ENCODE measurements at places on chromosomes 7 and 10.

GRCh38 chr10:35300063-35300699 lies 36.1 kb upstream of the CCNY start:
- DNase-seq = no peak
- H3K4me1 ChIP-seq = peaks cover 9% of the 10 kb centered on the region
- no peak overlapping the region for H3K4me3 ChIP-seq
- H3K36me3 ChIP-seq = no peaks in the 10 kb centered on the region
- H3K27ac ChIP-seq = no peak overlapping the region

DNA sequence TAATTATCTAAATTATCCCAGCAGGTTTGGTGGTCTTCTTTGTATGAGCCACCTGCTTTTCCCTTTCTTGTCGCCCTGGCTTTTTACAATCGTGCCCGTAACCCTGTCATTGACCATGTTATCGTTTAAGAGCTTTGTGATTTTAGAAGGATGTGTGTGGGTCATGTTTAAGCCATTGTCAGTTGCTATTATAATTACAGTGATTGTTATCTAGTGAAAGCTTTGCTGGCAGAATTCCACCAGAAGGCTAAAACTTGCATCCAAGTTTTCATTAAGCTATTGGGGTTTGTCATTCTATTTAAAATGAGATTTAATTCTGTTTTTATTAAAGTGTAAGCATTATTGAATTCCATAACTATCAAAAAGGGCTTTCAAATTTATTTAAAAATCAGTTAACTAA lies 354.2 kb upstream of the TMEM229A start:
- no peaks in the 10 kb centered on the region for H3K27me3 ChIP-seq
- H3K36me3 ChIP-seq = no peaks in the 10 kb centered on the region
- H3K27ac ChIP-seq = no peak overlapping the region
- DNase-seq = no peak
- H3K4me1 ChIP-seq = no peaks in the 10 kb centered on the region

DNA sequence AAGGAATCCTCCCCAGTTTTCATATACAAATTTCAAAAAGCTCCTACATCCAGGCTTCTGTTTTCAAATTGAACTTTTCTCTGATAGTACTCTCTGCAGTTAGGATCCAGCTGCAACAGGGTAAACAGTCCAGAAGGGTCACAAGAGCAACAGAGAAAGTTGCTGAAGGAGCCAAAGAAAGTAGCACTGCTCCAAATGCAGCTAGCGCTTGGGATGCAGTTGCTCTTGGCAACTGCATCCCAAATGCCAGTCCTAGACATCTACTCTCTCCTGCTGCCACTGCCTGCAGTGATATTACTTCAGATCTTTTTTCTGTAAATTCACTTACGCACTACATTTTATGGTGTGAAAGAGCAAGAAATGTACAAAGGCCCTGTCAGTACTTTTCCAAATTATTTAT lies 14.6 kb downstream of the GPR37 start:
- no peak for DNase-seq
- peaks cover 5% of the 10 kb centered on the region for H3K27me3 ChIP-seq
- H3K4me1 ChIP-seq = no peaks in the 10 kb centered on the region

- no peak overlapping the region for H3K4me3 ChIP-seq
- no peaks in the 10 kb centered on the region for H3K4me1 ChIP-seq
- H3K27me3 ChIP-seq = no peaks in the 10 kb centered on the region
Observed at GRCh38 chr7:501526-501925, 18.1 kb downstream of the PDGFA start.

DNA sequence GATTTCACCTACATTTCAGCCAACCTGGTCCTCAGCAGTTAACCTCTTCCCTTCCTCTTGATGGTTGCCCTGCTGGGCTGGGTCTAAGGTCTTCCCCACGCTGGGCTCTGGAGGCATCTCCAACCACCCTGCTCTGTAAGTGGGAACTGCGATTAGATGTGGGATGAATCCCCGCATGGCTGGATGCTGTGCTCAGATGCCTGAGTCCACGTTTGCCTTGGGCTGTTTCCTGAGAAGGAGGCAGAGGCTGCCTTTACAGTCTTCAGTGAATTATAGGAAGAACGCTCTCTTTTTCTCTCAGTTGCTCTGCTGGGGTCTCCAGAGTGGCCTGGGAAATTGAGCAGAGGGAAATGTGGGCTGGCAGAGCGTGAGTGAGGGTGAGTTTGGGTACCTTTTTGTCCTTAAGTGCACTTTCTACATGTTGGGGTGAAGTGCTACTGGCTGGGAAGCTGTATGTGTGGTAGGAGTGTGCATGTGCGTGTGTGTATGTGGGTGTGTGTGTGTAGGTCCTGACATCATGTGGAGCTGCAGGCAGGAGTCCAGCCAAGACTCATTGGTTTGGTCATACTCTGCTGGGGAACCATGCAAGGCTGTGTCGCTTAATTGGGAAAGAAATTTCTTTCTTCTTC lies 1.5 kb downstream of the GIMAP8 start:
- peak overlapping the region; percentile 97 for H3K4me3 ChIP-seq
- H3K4me1 ChIP-seq = peaks cover 82% of the 10 kb centered on the region
- peaks cover 38% of the 10 kb centered on the region for H3K36me3 ChIP-seq
